Hypothalamus (tissue), 51 donors: ENCODE measurements at places on chromosomes 3 and 15.

GRCh38 chr15:88014454-88015160 is 241.9 kb downstream of the NTRK3 start:
- DNase-seq: no peak

DNA sequence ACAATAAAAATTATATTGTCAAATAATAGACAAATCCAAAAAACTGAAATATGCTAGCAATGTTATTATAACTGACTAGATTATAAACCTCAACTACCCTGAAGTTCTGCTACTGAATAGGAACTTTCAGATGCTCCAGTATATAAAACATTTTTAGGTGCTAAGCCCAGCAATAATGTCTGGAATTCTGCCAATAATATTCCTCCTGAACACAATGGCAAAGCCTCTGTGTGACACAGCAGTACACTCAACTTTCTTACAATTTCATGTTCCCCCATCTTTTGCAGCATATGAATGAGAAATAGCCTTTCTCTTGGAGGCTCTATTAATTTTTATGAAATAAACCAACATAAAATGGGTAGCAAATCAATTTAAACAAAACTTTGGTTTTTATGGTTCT is 29.5 kb downstream of the ATOSA start:
- DNase-seq: no peak

GRCh38 chr15:31474059-31474868 is 147.6 kb downstream of the KLF13 start:
- DNase-seq: no peak

- no peak for DNase-seq
Measured at GRCh38 chr3:58495101-58495500, 3.2 kb downstream of the KCTD6 start.

DNA sequence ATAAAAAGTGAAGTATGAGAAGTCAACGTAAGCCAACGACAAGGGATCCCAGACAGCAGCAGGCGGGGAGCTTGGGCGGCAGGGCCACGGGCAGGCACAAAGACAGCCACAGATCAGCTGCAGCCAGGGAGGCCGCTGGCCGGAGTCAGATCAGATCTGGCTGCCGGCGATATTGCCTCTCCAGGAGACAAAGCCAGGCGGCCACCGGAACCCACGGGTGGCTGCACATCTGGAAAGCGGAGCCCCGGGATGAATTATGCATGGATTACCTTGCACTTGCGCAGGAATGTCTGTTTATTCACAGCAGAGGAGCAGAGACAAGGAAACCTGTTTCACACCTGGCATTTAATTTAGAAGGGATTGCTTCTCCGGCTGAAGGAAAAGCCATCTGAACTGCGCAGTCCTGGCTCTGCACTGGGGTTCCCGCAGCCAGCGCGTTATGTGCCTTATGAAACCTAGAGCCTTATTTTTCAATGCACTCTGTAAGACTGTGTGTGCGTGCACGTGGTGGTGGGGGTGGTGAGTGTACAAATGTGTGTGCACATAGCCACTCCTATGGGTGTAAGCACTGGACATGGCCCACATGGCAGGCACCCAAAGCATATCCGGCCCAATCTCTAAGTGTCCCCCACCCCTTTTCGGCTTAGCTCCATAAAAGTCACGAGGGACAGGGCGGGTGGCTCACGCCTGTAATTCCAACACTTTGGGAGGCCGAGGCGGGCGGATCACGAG is 427.8 kb upstream of the MCTP2 start:
- DNase-seq: no peak

GRCh38 chr15:83713242-83713641 is 59.3 kb downstream of the ADAMTSL3 start:
- no peak for DNase-seq

GRCh38 chr3:118974356-118975097 is 60.1 kb downstream of the IGSF11 start:
- DNase-seq: no peak

- no peak for DNase-seq
Measured at GRCh38 chr3:15647611-15648167, 46.1 kb downstream of the BTD start.

- no peak for DNase-seq
Measured at GRCh38 chr3:193029800-193030199, 112.1 kb upstream of the MB21D2 start.

DNA sequence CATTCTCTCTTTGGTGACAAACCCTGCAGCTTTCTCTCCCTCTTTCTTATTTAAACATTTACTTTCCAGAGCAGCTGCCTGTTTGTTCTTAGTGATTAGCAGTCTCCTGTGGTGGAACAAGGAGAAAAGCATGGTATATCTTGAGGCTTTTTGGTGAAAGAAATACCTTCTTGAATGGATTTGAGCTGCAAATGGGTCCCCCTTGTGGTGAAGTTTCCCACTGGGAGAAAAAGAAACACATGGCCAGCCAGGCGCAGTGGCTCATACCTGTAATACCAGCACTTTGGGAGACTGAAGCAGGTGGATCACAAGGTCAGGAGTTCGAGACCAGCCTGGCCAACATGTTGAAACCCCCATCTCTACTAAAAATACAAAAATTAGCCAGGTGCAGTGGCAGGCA is 48.3 kb upstream of the ACP3 start:
- no peak for DNase-seq

DNA sequence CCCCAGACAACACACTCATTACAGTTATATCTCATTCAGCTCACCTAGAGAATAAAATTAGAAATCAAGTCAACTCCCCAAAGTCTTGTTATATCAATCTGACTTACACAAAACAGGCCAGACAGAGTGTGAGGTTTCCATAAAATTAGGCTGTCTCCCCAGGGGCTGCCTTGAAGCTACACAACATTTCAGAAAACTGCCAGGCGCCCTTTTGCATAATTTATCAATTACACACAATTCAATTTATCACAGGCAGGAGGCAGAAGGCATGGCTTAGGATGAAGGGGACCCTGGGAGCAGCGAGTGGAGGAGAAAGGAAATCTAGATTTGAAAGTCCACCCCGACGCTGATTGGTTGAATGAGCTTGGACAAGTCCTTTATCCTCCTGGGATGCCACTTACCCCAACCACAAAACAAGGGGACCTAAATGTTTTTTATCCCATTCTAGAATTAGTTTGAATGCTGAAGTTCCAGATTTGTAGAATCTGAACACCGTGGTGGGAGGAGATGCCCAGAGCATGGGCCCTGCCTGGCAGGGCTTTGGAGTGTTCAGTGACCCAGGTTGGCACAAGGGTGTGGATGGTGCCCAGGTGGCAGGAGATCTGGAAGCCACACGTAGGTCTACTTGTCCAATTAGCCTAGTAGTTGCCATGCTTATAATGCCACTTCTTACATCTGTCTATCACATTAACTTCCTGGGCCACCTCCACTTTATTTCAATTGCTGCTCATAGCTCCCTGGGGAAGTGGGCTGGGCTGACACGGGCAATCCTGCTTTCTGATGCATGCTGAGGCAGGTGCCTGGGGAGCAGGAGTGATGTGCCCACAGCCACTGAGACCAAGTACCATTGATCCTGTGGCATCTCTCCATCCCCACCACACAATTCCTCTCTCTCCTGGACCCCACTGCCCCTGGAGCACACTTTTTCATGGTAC is 119.8 kb upstream of the TLE3 start:
- no peak for DNase-seq

DNA sequence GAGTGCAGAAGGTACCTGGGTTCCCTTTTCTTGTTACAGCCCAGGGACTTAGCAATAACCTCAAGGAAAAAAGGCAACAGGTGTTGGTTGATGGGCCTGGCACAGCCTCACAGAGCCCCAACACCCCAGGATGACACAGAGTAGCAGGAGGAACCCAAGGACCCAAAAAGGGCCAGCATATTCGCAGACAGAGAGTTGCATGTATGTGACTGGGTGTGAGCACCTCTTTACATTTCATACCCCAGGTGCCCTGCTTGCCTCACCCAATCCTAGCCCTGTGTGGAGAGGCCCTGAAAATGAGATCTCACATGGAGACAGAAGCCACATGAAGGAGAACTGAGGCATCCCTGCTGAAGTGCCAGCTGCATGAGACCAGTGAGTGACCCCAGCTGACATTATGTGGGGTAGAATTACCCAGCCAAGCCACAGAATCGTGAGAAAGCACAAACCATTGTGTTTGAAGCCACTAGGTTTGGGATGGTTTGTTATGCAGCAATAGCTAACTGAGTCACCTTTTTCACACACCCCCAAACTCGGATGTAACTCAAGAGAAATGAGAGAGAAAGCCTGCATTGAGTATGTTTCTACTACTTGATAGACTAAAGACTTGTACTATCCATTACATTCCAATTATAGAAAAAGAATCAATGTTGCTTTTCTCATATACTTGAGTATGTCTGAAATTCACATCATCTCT is 26.2 kb upstream of the HHATL start:
- DNase-seq: no peak

DNA sequence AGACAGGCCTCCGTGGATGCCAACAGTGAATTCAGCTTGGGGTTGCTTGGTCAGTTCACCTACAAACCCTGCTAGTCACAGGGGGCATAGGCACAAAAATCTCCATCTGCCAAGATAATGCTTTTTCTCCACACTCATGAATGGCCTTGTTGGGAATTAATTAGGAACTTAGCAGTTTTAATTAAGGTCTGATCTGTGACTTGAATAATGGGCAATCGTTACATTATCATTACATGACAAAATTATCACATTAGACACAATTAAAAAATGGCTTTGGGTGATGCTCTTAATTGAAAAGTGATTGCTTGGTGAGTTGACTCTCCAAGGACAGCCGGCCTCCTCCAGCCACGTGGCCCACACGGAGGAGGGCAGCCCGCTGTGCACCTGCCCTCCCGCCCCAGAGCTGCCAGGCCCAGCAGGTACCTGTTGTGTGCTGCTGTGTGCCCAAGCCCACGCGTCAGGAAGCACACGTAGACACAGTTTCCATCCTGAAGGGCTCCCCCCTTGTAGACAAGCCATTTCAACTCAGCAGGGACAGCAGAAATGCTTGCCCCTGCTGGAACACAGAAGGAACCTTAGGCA is 274.2 kb downstream of the OCA2 start:
- no peak for DNase-seq

DNA sequence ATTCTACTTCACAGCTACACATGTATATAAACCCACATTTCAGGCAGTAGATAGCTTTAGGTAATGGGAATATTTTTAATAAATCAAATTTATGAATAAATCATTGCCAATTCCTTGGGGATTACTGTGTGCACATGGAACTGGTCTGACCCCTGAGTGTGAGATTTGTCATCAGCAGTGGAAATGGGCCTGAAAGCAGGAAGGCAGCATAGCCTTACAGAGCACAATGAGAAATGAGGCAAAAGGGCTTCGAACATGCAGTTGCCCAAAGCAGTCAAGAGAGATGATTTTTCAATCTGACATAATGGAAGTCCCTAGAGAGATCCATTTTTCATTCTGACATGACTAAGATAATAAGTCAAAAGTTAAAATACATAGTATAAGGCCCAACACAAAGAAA is 599.2 kb downstream of the TUSC7 start:
- DNase-seq: no peak

- no peak for DNase-seq
Measured at GRCh38 chr3:30577788-30578187, 28.6 kb upstream of the TGFBR2 start.

GRCh38 chr15:42549032-42549491 is 424 bp downstream of the HAUS2 start:
- no peak for DNase-seq

GRCh38 chr3:59266551-59266950 is 216.7 kb upstream of the CFAP20DC start:
- DNase-seq: no peak

GRCh38 chr3:77404871-77405270 is 365.0 kb downstream of the ROBO2 start:
- no peak for DNase-seq

DNA sequence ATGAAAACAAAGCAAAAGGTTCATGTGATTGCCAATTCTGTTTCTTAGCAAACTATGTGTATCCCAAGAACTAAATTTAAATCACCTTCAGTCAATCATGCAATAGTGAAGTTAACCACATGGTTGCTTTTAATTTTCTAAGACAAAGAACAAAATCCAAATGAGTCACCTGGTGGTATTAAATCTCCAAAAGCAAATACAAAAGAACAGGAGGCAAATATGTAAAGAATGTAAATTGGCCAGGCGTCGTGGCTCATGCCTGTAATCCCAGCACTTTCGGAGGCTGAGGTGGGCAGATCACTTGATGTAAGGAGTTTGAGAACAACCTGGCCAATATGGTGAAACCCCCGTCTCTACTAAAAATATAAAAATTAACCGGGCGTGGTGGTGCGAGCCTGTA is 54.2 kb upstream of the PIK3R4 start:
- no peak for DNase-seq

- DNase-seq: no peak
Measured at GRCh38 chr3:23567917-23568316, 237.8 kb upstream of the UBE2E1 start.

- no peak for DNase-seq
Measured at GRCh38 chr3:10416730-10417300, 88.6 kb downstream of the ATP2B2 start.

DNA sequence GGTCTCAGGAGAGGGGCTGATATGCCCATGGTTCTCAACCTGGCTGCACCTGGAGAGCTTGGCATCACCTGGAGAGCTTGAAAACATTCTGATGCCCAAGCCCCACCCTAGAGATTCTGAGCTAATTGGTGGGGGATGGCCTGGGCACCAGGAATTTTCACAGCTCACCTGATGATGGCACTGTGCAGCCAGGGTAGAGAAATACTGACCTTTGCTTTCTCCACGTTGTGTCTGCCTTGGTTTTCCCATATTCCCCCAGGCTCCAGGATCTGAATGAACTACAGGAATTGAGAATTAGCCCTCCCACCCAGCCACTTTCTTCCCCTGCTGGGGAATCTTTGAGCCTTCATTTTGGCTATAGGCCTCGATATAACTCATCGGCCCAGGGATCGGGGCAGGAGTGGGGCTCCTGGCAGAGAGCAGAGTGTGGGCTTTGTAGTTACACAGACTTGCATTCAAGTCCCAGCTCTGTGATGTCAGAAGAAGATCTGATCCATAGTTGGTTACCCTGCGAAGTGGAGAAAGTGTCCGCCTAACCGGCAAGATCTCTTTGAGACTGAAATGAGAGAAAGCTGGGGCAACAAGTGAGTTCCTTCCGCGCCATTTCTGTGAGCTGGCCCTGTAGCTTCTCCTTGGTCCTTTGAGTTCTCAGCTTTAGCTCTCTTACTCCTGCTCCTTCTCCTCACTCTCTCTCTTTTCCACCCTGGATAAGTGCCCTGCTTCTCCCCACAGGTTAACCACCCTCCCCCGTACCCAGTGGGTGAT is 33.1 kb upstream of the UBE2Q2 start:
- DNase-seq: no peak

DNA sequence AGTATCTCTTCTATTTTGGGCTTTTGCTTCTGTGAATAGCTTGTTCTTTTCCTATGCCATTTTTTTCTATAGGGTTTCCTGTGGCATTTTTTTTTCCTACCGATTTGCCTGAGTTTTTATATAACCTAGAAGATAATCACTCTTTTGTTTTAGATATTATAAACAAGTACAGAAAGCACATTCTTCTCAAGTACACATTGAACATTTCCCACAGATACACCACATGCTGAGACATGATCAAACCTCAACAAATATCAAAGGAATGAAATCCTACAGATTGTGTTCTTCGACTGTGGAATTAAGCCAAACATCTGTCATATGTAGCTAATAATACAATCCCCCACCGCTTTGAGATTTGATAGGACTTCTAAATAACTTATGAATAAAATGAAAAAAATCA is 9.1 kb upstream of the FEM1B start:
- DNase-seq: no peak

GRCh38 chr3:140972833-140973232 is 31.2 kb downstream of the SLC25A36 start:
- no peak for DNase-seq

GRCh38 chr3:2944628-2945027 is 165.5 kb downstream of the IL5RA start:
- no peak for DNase-seq
